ENCODE measurements at places on chromosomes 1 and 21. TPM values are rescaled to one million over a fixed set of nuclear protein-coding genes. Genes with fewer than 3 reads are reported as not detected.

SELL gene
- 0.84 TPM for total RNA-seq

RHD gene
- 0.35 TPM for total RNA-seq

OR2W3 gene
- 0.27 TPM for total RNA-seq

ABCD3 gene
- total RNA-seq: 25.4 TPM
